ENCODE measurements at places on chromosomes 5 and 9. TPM values are rescaled to one million over a fixed set of nuclear protein-coding genes. Genes with fewer than 3 reads are reported as not detected.
A peak's percentile ranks its signal among the peaks of the same experiment; 100 is the strongest.

- H3K4me1 ChIP-seq, result no peaks in the 10 kb centered on the region
- H3K27ac ChIP-seq, result no peak overlapping the region
- no peaks in the 10 kb centered on the region for H3K36me3 ChIP-seq
- H3K4me3 ChIP-seq, result no peak overlapping the region
- no peaks in the 10 kb centered on the region for H3K27me3 ChIP-seq
Observed at GRCh38 chr9:20671635-20672034, 12.4 kb upstream of the FOCAD start.

DNA sequence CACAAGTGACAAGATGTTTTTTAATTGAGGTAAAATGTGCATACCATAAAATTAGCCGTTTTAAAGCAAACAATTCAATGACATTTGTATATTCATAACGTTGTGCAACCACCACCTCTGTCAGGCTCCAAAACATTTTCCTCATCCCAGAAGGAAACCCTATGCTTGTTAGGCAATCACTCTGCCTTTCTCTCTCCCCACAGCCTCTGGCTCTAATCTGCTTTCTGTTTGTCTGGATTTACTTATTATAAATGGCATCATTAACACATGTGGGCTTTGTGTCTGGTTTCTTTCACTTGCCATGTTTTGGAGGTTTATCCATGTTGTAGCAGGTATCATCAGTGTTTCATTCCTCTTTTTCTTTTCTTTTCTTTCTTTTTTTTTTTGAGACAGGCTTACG, 1.4 kb upstream of the N4BP3 start:
- no peaks in the 10 kb centered on the region for H3K27me3 ChIP-seq
- peak; percentile 64 for DNase-seq
- peaks cover 32% of the 10 kb centered on the region for H3K4me1 ChIP-seq
- H3K27ac ChIP-seq, result no peak overlapping the region
- H3K36me3 ChIP-seq, result no peaks in the 10 kb centered on the region
- no peak overlapping the region for H3K4me3 ChIP-seq

- H3K36me3 ChIP-seq, result no peaks in the 10 kb centered on the region
- no peak overlapping the region for H3K4me3 ChIP-seq
- H3K27me3 ChIP-seq, result no peaks in the 10 kb centered on the region
- H3K27ac ChIP-seq, result no peak overlapping the region
Observed at GRCh38 chr5:17406423-17406838, 91.6 kb upstream of the TAF11L2 start.

DNA sequence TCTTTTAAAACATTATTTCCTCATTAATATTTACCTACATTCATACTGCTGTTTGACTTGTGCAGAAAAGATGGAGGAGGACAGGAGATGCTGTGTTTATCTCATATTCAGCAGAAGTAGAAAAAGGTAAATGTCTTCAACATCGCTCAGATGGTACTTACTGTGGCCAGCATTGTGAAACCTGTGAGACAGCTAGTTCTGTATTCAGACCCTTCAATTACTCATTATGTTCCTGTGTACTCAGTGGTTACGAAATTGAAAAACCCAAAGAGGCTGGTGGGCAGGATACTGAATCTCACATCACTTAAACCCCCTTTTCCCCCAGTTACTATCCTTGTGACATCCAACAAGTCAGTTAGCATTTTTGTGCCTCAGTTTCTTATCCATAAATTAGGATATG, 216.0 kb downstream of the KDM4C start:
- H3K27me3 ChIP-seq, result no peaks in the 10 kb centered on the region
- no peak overlapping the region for H3K4me3 ChIP-seq
- peaks cover 5% of the 10 kb centered on the region for H3K4me1 ChIP-seq
- no peaks in the 10 kb centered on the region for H3K36me3 ChIP-seq
- DNase-seq, result no peak

DNA sequence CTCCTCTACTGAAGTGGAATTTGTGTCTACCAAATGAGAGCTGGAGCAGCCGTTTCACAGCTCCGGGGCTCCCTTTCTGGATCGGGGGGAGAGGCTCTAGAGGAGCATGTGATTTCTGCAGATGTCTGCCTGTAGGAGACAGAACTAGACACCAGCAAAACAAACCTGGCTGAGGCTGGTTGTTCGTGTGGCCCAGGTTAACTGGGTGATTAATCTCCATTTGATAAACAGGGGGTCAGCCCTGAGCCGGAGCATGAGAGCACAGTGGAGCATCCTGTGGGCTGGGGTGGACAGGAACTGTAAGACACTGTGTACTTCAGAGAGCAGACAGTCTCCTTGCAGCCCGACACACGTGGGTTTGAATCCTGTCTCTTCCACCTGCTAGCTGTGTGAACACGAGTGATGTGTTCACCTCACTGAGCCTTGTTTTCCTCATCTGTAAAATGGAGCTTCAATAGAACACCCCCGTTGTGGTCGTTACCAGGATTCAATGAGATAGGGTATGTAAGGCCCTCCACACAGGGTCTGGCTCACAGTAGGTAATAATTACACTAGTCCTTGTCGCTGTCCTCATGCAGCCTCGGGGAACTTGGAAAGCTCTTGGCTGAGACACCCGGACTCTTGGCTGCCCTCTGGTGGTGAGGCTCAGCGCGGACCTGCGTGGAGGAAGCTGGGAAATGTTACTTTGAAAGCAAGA, 12.9 kb downstream of the CXCL14 start:
- peaks cover 5% of the 10 kb centered on the region for H3K27me3 ChIP-seq
- no peaks in the 10 kb centered on the region for H3K36me3 ChIP-seq

- no peaks in the 10 kb centered on the region for H3K27me3 ChIP-seq
- no peak overlapping the region for H3K27ac ChIP-seq
- no peak for DNase-seq
- H3K4me3 ChIP-seq, result no peak overlapping the region
- H3K36me3 ChIP-seq, result no peaks in the 10 kb centered on the region
- H3K4me1 ChIP-seq, result no peaks in the 10 kb centered on the region
Observed at GRCh38 chr9:114058688-114059046, 19.4 kb downstream of the AMBP start.

GRCh38 chr9:130543368-130543767, 36.0 kb upstream of the FUBP3 start:
- no peak for DNase-seq
- H3K36me3 ChIP-seq, result no peaks in the 10 kb centered on the region
- H3K4me3 ChIP-seq, result no peak overlapping the region
- no peaks in the 10 kb centered on the region for H3K4me1 ChIP-seq
- 0 out of 2 replicates have a peak, but pooled peaks cover 6% of the 10 kb centered on the region for H3K27me3 ChIP-seq

DNA sequence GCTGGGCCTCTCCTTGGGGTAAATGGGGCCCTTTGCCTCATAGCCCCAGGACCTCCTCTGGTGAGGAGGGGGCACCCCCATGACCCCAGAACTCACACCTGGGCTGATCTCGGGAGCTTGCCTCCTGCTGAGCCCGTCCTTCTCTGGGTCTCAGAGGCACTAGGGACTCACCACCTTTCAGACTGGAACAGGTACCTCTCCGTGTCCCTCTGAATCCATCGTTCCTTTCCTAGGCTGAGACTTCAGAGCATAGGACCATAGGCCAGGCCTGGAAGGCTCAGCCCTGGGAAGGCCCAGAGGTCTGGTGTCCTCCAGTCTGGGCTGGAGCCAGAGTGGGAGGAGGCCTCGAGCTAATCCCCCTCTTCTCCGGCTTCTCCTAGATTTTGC, 97.9 kb downstream of the CACNA1B start:
- H3K4me1 ChIP-seq, result peaks cover 10% of the 10 kb centered on the region
- no peak overlapping the region for H3K4me3 ChIP-seq
- DNase-seq, result no peak

GRCh38 chr9:111436571-111436970, 47.6 kb downstream of the ECPAS start:
- H3K27ac ChIP-seq, result no peak overlapping the region
- no peaks in the 10 kb centered on the region for H3K4me1 ChIP-seq
- no peak overlapping the region for H3K4me3 ChIP-seq
- peaks cover 56% of the 10 kb centered on the region for H3K36me3 ChIP-seq

DNA sequence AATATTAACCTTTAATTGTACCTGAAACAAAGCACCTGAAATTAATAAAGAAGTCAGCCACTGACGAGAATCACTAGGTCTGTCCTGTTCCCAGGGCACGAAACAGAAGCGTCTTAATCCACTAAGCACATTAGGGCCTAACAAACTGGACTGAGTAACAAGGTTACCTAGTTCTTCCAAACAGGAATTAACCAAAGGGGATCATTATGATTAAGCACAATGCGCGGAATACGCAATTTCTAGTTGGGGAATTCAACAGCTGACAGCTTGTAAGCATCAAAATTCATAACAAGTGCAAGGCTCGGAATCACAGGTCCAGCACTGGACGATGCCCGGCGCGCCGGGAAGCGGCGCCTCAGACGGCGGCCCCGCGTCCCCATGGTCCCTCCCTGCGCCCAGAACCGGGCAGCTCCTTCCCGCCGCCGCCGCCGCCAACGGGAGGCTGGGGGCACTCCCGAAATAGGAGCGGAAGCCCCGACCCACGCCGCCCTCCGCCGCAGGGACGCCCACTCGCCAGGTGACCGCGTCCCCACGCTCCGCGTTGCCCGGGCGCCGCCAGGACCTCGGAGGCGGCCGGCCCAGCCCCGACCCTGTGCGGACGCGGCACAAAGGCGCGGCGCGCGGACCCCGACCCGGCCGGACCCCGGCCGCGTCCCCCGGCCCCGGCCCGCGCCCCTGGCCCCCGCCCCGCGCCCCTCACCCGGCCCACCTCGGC, 898 bp downstream of the CAMSAP1 start:
- peak overlapping the region; percentile 66 for H3K4me3 ChIP-seq
- H3K36me3 ChIP-seq, result peaks cover 12% of the 10 kb centered on the region
- peak overlapping the region; percentile 34 for H3K27ac ChIP-seq

DNA sequence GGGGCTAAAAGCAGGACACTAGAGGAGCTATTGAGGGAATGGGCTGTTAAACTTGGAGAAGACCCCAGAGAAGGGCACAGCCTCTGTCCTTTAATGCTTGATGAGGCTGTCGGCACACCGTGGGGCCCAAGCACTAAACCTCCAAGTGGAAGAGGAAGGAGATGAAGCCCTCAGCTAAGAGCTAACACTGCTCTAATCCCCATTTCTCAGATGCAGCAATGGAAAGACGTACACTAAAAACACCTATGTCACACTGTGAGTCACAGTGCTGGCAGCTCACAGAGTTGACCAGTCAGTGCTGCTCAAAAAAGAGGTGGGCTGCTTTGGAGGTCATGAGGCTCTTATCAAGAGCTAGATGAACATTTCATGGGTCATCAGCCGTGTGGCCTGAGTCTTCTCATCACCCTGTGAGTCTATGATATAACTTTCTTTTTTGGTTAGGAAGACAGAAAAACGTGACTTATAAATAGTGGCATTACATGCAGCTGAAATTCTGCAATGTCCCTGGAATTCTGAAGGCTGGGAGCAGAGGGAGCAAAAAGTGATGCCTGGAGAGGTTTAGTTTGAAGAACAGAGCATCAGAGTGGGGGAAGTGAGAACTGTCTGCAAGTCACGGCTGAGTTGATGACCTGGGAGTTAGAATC, 21.5 kb downstream of the TNFSF8 start:
- peak overlapping the region; percentile 5 for H3K27ac ChIP-seq
- H3K4me1 ChIP-seq, result peaks cover 7% of the 10 kb centered on the region
- H3K27me3 ChIP-seq, result no peaks in the 10 kb centered on the region
- H3K36me3 ChIP-seq, result no peaks in the 10 kb centered on the region
- H3K4me3 ChIP-seq, result no peak overlapping the region
- DNase-seq, result no peak

- H3K27me3 ChIP-seq, result no peaks in the 10 kb centered on the region
- no peaks in the 10 kb centered on the region for H3K36me3 ChIP-seq
- no peak overlapping the region for H3K27ac ChIP-seq
- H3K4me3 ChIP-seq, result no peak overlapping the region
Observed at GRCh38 chr5:72412283-72413055, 92.3 kb downstream of the PTCD2 start.

- no peak overlapping the region for H3K27ac ChIP-seq
- DNase-seq, result no peak
- no peaks in the 10 kb centered on the region for H3K4me1 ChIP-seq
- H3K27me3 ChIP-seq, result no peaks in the 10 kb centered on the region
- no peak overlapping the region for H3K4me3 ChIP-seq
Observed at GRCh38 chr5:72402959-72403628, 82.9 kb downstream of the PTCD2 start.

DNA sequence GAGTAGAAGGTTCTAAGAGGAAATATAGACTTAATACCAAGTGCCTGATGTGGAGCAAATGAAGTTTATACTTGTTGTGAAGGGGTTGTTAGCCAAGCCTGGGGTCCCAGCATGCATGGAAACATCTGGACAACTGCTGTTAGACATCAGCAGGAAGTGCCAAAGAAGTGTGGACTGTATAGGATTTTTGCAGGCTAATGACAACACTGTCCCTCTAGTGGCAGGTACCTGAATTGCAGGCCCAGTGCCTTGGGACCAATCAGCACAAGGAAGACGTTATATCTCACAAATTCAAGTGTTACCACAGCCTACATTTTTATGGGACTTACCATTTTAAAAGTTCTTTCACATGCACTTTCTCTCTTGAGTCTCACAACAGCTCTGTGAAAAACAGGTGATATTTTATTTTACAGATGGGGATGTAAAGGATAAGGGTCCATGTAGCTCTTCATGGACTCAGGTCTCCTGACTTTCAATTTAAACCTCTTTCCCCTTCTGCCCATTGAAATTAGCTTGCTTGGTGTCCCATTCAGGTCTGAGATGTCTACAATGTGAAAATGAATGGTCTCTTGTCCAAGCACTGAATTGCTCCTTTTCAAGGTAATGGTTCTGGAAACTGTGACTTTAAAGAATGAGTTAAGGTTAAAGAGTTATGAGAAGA, 89.0 kb upstream of the MAP1B start:
- DNase-seq, result peak; percentile 39
- no peaks in the 10 kb centered on the region for H3K27me3 ChIP-seq
- no peaks in the 10 kb centered on the region for H3K4me1 ChIP-seq
- H3K27ac ChIP-seq, result no peak overlapping the region
- no peak overlapping the region for H3K4me3 ChIP-seq
- H3K36me3 ChIP-seq, result no peaks in the 10 kb centered on the region

- H3K4me1 ChIP-seq, result no peaks in the 10 kb centered on the region
- no peaks in the 10 kb centered on the region for H3K27me3 ChIP-seq
- DNase-seq, result no peak
- H3K27ac ChIP-seq, result no peak overlapping the region
Observed at GRCh38 chr9:137648396-137648795, 29.6 kb downstream of the EHMT1 start.

DNA sequence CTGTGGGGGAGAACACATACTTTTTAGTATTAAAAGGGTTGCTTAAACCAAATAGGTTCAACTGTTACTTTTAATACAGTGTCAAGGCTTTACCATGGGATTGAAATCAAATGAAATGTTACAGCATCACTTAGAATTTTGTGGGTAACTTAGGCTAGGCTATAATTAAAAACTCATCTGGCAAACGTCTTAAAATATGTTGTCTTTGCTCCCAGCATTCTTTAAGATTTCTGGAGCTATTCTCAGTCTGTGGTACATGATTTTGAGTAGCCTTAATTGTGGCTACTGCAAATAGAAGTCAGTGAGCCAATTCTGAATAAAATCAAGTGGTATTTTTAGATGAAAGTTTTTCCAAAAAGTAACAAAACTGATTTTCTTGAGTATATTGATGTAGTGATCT, 30.7 kb downstream of the UHRF2 start:
- peak overlapping the region; percentile 8 for H3K27ac ChIP-seq
- no peaks in the 10 kb centered on the region for H3K36me3 ChIP-seq
- no peak overlapping the region for H3K4me3 ChIP-seq
- H3K27me3 ChIP-seq, result no peaks in the 10 kb centered on the region

The GARNL3 gene
- 9.1 TPM for polyA plus RNA-seq

The TESK1 gene
- 26.0 TPM for polyA plus RNA-seq

The DIPK1B gene
- polyA plus RNA-seq, result 24.5 TPM

The CEL gene
- polyA plus RNA-seq, result 0.87 TPM

The DPYSL3 gene
- polyA plus RNA-seq, result 123 TPM

The APBA1 gene
- 3.1 TPM for polyA plus RNA-seq

The TAF1L gene
- 0.02 TPM for polyA plus RNA-seq

The ROPN1L gene
- polyA plus RNA-seq, result 0.31 TPM

The PCSK1 gene
- not detected for polyA plus RNA-seq

The IFNA13 gene
- not detected for polyA plus RNA-seq

The C1QTNF2 gene
- polyA plus RNA-seq, result 0.67 TPM
